ENCODE measurements at places on chromosomes 3 and 15.

- no peak for DNase-seq
These were observed 71.6 kb upstream of the ACP3 start for GRCh38 chr3:132245552-132246142.

DNA sequence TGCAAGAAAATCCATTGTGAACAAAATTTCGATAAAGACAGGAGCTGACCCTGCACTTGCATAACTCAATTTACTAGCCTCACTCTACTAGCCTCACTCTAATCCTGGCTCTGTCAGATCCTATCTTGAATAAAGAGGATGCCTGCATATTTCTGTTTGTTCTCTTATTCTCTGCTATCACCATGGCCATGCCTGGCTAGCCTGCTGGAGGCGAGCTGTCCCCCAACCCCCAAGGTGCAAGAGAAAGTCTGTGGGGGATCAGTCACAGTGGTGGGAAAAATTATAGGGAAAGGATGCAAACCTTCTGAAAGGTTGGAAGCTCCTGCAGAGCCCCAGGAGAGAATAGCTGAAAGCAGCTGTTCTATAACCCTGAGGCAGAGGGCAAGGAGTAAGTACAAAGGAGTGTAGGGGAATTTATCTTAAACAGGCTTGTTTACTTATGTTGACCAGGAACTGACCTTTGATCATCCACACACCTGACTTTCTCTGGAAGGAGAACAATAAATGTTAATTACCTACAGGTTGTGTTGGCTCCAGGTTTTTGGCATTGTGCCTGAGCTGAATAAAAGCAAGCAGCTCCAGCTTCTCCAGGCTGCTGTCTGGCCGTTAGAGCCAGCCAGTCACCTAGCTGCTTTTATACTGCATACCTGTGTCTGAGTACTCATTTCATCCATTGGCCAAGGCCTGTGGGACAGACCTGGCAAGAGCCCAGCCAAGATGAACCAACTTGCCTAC lies 137.7 kb upstream of the RASGRP1 start:
- no peak for DNase-seq

DNA sequence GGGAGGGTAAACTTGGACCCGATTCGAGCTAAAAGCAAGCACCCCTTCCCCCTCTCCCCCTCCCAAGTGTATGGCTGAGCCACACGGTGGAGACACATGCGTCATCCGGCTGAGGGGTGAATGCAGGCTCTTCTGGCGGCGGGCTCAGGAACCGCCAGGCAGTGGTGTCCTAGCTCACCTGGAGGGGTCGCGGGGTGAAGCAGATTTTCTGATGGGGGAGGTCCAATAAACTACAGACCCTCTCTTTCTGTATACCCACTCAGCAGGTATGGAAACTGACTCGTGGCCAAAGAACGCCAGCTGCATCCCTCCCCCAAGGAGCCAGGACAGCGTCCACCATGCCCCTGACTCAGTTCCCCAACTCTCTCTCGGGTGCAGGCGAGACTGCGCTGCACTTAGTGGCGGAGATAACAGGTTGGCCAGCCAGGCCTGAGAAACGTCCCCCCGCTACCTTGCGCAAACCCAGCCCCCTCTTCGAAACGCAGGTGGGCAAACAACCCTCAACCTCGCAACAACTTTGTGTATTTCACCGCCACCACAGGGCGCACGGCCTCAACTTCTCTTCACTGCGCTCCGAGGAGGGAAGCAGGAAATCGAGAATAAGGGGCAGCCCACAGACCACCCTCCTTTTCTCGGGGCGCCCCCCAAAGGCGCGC lies 1.3 kb downstream of the MAGI1 start:
- peak; percentile 50 for DNase-seq

DNA sequence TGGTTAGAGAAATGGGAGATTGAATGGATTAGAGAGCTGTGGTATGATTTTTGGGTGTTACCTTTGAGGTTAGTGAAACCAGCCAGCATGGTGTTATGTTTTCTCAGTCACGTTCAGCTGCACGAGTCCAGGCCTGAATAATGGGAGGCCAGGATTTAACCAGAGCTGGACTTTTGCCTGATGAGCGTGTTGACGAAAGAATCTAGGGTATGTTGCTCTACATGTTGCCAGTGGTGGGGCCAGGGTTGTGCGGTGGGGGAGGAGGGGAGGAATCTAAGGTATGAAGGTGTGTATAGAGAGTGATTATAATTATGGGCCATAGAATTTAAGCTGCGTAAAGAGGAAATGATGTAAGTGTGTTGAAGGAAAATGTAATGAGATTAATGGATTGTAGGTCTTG lies 22.8 kb downstream of the MINDY2 start:
- DNase-seq: no peak

- no peak for DNase-seq
These were observed 21.5 kb upstream of the AADAC start for GRCh38 chr3:151792411-151792810.

DNA sequence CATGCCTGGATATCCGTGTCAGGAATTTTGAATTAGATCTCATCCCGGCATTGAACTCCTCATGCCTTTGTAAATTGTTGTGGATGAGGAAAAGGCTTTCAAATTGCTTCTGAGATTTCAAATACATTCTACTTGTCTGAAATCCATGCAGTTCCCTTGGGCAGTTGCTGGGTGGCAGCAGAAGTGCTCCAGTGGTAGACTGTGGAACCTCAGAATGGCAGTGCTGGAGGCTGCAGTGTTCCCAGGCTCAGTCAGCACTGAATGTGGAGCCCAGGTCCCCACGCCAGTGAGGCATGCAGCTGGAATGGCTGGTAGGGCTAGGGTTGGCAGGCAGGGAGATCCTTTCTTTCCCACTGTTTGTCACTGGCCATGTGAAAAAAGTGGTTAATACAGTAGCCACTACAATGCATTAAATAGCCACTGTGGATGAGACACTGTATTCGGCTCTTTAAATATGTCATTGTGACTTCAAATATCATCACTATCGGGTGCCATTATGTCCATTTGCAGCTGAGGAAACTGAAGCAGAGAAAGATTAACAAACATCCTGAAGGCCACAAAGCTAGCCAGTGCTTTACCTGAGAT lies 98.6 kb downstream of the TPRG1 start:
- DNase-seq: peak; percentile 61

- DNase-seq: no peak
These were observed 75.6 kb downstream of the AQP9 start for GRCh38 chr15:58213587-58214338.

- DNase-seq: no peak
These were observed 1005.9 kb downstream of the ZPLD1 start for GRCh38 chr3:103440539-103441203.

GRCh38 chr3:24264748-24265158 lies 229.9 kb downstream of the THRB start:
- DNase-seq: peak; percentile 21

GRCh38 chr15:52382647-52383046 lies 87.0 kb upstream of the MYO5C start:
- no peak for DNase-seq

- DNase-seq: no peak
These were observed 76.5 kb downstream of the CD200R1L start for GRCh38 chr3:112770032-112770626.

DNA sequence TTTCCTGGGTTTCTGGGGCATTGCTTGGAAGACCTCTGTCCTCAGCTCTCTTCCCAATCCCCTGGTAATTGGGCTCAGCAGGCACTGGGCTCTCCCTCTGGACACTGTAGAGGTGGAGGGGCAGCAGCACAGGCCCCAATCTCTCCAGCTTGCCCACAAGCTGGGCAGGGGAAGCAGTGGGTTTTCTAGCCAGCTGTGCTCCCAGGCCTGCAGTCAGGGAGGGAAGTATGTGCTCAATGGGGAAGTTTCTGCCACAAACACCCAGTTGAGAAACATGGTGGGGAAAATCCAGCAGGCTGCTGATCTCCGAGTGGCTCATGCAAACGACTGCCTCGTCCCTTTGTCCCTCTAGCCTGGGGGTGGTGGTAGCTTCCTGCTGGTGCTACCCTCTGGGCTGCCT lies 12.8 kb upstream of the RFT1 start:
- no peak for DNase-seq

- DNase-seq: no peak
These were observed 54.0 kb downstream of the TSC22D2 start for GRCh38 chr3:150462108-150462507.

GRCh38 chr15:41435037-41435786 lies 18.3 kb downstream of the RTF1 start:
- DNase-seq: no peak

DNA sequence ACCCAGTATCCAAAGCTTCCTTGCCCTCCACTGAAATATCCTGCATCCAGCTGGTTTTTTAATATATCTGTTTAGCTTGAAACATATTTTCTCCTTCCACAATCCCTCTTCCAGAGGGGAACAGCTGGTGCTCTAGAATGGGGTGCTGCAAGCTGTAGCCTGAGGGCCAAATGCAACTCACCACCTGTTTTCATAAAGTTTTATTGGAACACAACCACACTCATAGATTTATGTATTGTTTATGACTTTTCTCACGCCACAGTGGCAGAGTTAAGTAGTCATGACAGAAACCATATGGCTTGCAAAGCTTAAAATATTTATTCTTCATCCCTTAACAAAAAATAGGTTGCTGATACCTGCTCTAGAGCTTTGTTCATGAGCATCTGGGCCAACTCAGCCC lies 298.7 kb downstream of the CLSTN2 start:
- DNase-seq: no peak

DNA sequence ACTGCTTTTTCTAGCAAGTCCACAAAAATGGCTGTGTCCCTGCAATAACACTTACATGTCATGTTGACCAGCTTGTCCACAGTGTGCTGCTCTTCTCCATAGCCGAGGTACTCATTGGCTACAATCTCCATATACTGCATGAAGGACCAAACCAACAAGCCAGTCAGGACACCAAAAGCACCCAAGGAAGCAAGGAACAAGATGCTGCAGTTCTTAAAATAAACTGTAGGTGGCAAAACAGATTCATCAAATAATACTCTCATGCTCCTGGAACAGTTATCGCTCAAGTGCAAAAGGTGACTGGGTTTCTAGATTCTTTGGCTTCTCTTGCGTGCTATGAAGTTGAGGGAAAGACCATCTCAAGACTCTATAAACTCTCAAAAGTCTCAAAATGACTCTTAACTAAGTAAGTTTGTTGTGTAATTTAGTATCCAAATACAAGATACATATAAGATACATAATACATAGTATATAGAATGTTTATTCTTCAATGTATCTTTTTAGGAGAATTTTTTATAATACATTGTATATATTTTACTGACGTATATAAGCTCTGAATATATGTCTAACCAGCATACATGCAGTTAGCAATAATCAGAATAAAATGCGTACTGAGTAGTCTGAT lies 57.0 kb downstream of the NEK10 start:
- peak; percentile 14 for DNase-seq
